Psoas muscle (tissue), 8 donors: ENCODE measurements at places on chromosomes 7 and 10. TPM values are rescaled to one million over a fixed set of nuclear protein-coding genes. Genes with fewer than 3 reads are reported as not detected.

DNA sequence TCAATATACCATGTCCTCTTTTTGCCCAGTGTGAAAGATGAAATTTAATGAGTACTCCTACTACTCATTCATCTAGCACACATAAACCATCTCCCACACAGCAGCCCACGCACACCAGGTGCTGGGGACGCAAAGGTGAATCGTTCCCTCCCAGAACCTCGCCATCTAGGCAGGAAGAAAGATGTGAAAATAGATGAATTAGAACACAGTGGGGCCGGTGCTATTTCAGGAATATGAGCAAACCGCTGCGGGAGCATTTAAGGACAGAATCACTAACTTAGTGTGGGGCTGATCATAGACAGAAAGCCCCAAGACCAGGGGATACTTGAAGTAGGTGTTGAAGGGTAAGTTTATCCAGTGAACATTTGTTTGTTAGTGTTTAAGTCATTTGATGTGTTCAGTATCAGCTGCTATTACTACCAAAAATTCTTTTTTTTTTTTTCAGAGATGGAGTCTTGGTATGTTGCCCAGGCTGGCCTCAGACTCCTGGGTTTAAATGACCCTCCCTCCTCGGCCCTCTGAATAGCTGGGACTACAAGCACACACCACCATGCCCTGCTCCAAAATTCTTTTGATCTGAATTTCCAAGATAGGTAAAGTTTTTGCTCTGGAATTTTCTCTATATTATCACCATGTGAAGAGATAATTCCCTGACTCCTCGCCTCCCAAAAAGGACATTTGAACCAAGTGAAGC, 48.8 kb downstream of the CPXM2 start:
- H3K27ac ChIP-seq: no peak overlapping the region
- H3K27me3 ChIP-seq: no peaks in the 10 kb centered on the region
- H3K4me3 ChIP-seq: no peak overlapping the region
- no peaks in the 10 kb centered on the region for H3K36me3 ChIP-seq
- no peaks in the 10 kb centered on the region for H3K4me1 ChIP-seq

DNA sequence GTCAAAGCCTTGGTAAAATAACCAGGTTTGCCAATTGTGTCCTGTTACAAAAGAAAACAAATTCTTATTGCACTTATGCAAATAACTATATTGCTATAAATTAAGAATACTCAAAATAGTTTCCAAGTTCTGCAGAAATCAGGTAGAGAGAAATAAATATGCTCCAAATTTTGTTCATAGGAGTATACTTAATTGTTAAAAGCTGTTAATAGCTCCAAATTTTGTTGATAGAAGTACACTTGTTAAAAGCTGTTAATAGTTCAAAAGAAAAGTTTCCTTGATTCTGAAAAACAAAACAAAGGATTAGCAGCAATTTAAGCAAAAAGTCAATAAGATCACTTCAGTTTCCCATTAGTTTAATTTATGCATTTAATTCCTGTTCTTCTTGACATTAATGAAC, 46.4 kb upstream of the ZNF138 start:
- H3K27me3 ChIP-seq: no peaks in the 10 kb centered on the region
- no peak overlapping the region for H3K4me3 ChIP-seq
- no peak overlapping the region for H3K27ac ChIP-seq
- DNase-seq: no peak
- H3K4me1 ChIP-seq: no peaks in the 10 kb centered on the region

GRCh38 chr10:22681783-22682183, 32.6 kb downstream of the PIP4K2A start:
- H3K27me3 ChIP-seq: no peaks in the 10 kb centered on the region
- H3K4me1 ChIP-seq: no peaks in the 10 kb centered on the region
- H3K27ac ChIP-seq: no peak overlapping the region

GRCh38 chr7:98470485-98471240, 69.8 kb upstream of the BAIAP2L1 start:
- no peak overlapping the region for H3K27ac ChIP-seq
- DNase-seq: no peak
- peaks cover 15% of the 10 kb centered on the region for H3K27me3 ChIP-seq
- no peak overlapping the region for H3K4me3 ChIP-seq
- no peaks in the 10 kb centered on the region for H3K4me1 ChIP-seq
- H3K36me3 ChIP-seq: no peaks in the 10 kb centered on the region

DNA sequence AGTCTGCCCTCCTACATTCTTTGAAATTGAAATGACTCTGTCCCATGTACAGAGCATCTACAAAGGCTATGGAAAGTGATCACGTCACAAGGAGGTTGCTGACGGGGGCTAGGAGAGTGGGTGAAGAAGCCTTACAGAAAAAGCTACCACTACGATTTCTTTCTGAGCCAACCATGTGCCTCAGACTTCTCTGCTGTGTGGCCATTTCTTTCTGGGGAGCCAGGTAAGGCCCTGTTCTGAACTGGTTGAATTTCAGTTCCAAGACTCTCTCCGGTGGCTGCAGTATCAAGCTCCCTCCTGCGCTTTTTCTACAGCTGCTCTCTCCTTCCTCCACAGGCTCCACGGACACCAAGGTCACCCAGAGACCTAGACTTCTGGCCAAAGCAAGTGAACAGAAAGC, 112.5 kb upstream of the PRSS1 start:
- H3K36me3 ChIP-seq: no peaks in the 10 kb centered on the region
- no peak overlapping the region for H3K4me3 ChIP-seq
- DNase-seq: no peak
- H3K27me3 ChIP-seq: no peaks in the 10 kb centered on the region
- peaks cover 7% of the 10 kb centered on the region for H3K4me1 ChIP-seq

DNA sequence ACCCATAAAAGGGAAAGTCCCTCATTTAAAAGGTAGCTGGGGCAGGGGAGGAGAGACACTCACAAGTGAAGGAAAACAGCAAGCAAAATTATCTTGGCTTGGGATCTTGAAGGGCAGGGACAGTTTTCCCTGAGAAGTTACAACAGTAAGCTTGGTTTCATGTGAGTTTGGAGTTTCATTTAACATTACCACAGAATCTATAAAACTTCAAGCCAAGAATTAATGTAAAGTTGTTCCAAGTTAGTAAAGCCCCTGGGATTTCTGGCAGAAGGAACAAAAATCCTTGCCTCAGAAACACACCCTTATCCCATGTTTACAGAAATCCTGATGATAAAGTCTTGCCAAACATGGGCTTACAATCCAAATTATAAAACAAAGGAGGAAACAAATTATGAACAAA, 19.2 kb downstream of the CRPPA start:
- no peaks in the 10 kb centered on the region for H3K4me1 ChIP-seq
- DNase-seq: no peak
- no peak overlapping the region for H3K4me3 ChIP-seq
- no peak overlapping the region for H3K27ac ChIP-seq
- no peaks in the 10 kb centered on the region for H3K27me3 ChIP-seq
- no peaks in the 10 kb centered on the region for H3K36me3 ChIP-seq

DNA sequence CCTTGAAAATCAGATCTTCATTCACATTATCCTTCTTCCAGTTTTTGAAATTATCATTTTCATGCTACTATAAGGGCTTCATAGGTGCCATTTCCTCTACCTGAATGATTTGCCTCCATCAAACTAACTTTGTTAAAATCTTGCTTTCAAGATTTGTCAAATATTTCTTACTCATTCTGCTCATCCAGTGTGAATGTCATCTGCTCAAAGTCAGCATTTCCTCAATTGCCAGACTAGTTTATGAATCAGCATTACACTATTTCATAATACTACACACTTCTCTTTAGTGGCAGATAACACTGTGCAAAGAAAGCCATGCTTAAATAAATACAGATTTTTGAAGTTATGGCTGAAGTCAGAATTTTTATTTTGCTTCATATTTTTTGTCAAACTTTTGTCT, 21.3 kb upstream of the LIPF start:
- no peak overlapping the region for H3K27ac ChIP-seq
- no peaks in the 10 kb centered on the region for H3K4me1 ChIP-seq
- no peak overlapping the region for H3K4me3 ChIP-seq
- no peaks in the 10 kb centered on the region for H3K36me3 ChIP-seq
- H3K27me3 ChIP-seq: no peaks in the 10 kb centered on the region

- no peaks in the 10 kb centered on the region for H3K27me3 ChIP-seq
- H3K36me3 ChIP-seq: peaks cover 32% of the 10 kb centered on the region
- no peak overlapping the region for H3K27ac ChIP-seq
These were observed 43.4 kb downstream of the TARP start for GRCh38 chr7:38229884-38230642.

GRCh38 chr10:48612236-48612943, 7.5 kb upstream of the ARHGAP22 start:
- H3K27ac ChIP-seq: no peak overlapping the region
- peaks cover 7% of the 10 kb centered on the region for H3K27me3 ChIP-seq
- H3K4me3 ChIP-seq: no peak overlapping the region

DNA sequence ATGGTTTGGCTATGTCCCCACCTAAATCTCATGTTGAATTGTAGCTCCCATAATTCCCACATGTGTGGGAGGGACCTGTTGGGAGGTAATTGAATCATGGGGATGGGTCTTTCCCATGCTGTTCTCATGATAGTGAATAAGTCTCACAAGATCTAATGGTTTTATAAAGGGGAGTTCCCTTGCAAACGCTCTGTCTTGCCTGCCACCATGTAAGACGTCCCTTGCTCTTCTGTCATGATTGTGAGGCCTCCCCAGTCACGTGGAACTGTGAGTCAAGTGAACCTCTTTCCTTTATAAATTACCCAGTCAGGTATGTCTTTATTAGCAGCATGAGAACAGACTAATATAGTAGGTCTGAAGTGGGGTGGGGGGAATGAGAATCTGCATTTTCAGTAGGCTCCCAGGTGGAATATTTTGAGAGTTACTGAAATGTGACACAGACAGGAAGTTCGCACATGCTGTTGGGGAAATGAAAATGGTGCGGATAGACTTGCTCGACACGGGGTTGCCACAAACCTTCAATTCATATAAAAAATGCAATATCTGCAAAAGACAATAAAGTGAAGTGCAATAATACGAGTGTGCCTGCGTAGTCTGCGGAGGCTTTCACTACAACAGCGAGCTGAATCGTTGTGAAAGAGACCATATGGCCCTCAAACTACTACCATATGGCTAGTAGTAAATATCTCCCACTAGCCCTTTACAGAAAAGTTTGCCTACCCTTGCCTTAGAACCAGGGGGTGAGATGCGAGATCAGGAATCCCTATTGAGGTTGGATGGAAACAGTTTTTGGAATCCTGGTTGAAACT, 166.1 kb downstream of the GRK5 start:
- no peaks in the 10 kb centered on the region for H3K36me3 ChIP-seq
- no peak overlapping the region for H3K27ac ChIP-seq
- no peak overlapping the region for H3K4me3 ChIP-seq
- peaks cover 24% of the 10 kb centered on the region for H3K4me1 ChIP-seq
- H3K27me3 ChIP-seq: peaks cover 5% of the 10 kb centered on the region

The NME8 gene
- not detected for total RNA-seq

The GPR15LG gene
- total RNA-seq: not detected

The RPEL1 gene
- total RNA-seq: not detected

The SLC18A2 gene
- 0.15 TPM for total RNA-seq

The TMEM196 gene
- not detected for total RNA-seq

The OR9A2 gene
- total RNA-seq: not detected

The GBX1 gene
- 0.91 TPM for total RNA-seq
